ENCODE measurements at places on chromosomes 11 and 22. TPM values are rescaled to one million over a fixed set of nuclear protein-coding genes. Genes with fewer than 3 reads are reported as not detected.

GRCh38 chr11:42253156-42253555 lies 793.7 kb upstream of the LRRC4C start:
- no peaks in the 10 kb centered on the region for H3K4me1 ChIP-seq
- no peaks in the 10 kb centered on the region for H3K36me3 ChIP-seq
- H3K4me3 ChIP-seq, result no peak overlapping the region
- H3K27ac ChIP-seq, result no peak overlapping the region
- no peaks in the 10 kb centered on the region for H3K27me3 ChIP-seq
- no peak for DNase-seq

DNA sequence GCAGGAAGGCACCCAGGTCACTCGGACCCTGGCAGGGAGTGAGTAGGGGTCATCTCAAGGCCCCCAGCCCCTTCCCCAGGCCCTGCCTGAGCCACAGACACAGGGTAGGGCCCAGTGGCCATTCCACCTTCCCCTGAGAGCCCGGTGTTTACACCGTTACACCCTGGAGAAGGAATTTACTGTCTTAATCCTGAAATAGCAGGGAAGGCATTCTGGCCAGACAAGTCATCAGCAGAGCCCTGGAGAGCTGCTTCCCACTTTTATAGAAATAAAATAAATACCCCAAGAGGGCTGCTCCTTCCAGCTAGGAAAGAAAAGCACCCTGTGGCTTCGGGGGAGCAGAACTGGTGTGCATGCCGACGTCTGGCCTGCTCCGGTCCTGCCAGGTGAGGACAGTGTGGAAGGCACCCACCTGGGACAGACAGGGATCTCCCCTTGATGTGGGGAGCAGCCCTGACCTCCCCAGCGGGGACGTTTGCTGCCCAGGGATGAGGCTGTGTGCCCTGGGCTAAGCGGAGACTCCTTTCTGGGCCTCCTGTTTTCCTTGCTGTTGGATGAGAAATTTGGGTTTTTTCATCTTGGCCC lies 180.0 kb downstream of the MN1 start:
- H3K27ac ChIP-seq, result no peak overlapping the region
- H3K36me3 ChIP-seq, result no peaks in the 10 kb centered on the region
- no peak for DNase-seq
- no peak overlapping the region for H3K4me3 ChIP-seq
- H3K4me1 ChIP-seq, result no peaks in the 10 kb centered on the region
- no peaks in the 10 kb centered on the region for H3K27me3 ChIP-seq

GRCh38 chr11:84383576-84383975 lies 1097.4 kb upstream of the CCDC90B start:
- H3K4me1 ChIP-seq, result no peaks in the 10 kb centered on the region
- H3K4me3 ChIP-seq, result no peak overlapping the region
- DNase-seq, result no peak
- H3K36me3 ChIP-seq, result no peaks in the 10 kb centered on the region
- H3K27me3 ChIP-seq, result no peaks in the 10 kb centered on the region
- no peak overlapping the region for H3K27ac ChIP-seq

GRCh38 chr11:121494355-121495099 lies 41.8 kb upstream of the SORL1-AS1 start:
- DNase-seq, result peak; percentile 16
- H3K36me3 ChIP-seq, result no peaks in the 10 kb centered on the region
- H3K4me3 ChIP-seq, result no peak overlapping the region
- no peak overlapping the region for H3K27ac ChIP-seq
- H3K4me1 ChIP-seq, result peaks cover 10% of the 10 kb centered on the region

GRCh38 chr11:12389676-12390657 lies 12.6 kb downstream of the PARVA start:
- no peak for DNase-seq
- no peaks in the 10 kb centered on the region for H3K36me3 ChIP-seq
- peaks cover 66% of the 10 kb centered on the region for H3K4me1 ChIP-seq
- H3K27me3 ChIP-seq, result no peaks in the 10 kb centered on the region

GRCh38 chr11:97905671-97906070 lies 1115.1 kb upstream of the CNTN5 start:
- H3K4me1 ChIP-seq, result no peaks in the 10 kb centered on the region
- DNase-seq, result no peak
- no peaks in the 10 kb centered on the region for H3K27me3 ChIP-seq
- no peak overlapping the region for H3K4me3 ChIP-seq
- H3K36me3 ChIP-seq, result no peaks in the 10 kb centered on the region

DNA sequence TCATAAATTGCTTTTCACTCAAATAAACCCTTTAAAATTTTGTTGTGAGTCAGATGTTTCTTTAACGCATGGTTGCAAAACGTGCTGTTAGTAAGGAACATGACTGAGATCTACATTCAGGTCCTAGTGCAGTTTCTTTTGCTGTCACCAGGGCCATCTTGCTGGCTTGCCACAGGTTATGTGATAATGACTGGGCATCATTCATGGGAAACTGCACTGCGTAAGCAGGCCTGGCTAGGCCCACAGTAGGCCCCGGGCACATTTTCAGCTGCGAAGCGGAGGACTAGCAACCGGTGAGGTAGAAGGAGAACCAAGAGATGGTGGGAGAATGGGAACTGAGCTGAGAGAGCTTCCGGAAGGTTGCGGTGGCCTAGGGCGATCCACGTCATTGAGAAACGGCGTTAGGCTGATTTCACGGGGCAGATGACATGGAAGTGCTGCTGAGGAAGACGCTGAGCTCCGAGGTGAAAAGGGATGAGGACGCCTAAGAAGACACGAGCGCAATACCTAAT lies 3.2 kb upstream of the KLHDC7B start:
- H3K4me3 ChIP-seq, result no peak overlapping the region
- peaks cover 52% of the 10 kb centered on the region for H3K4me1 ChIP-seq
- peak overlapping the region; percentile 96 for H3K27ac ChIP-seq
- DNase-seq, result no peak
- no peaks in the 10 kb centered on the region for H3K36me3 ChIP-seq

- H3K27ac ChIP-seq, result no peak overlapping the region
- DNase-seq, result no peak
- H3K27me3 ChIP-seq, result no peaks in the 10 kb centered on the region
- no peaks in the 10 kb centered on the region for H3K36me3 ChIP-seq
Observed at GRCh38 chr11:11306855-11307254, 46.2 kb downstream of the CSNK2A3 start.

- DNase-seq, result no peak
- no peak overlapping the region for H3K27ac ChIP-seq
- H3K27me3 ChIP-seq, result no peaks in the 10 kb centered on the region
- no peak overlapping the region for H3K4me3 ChIP-seq
- peaks cover 30% of the 10 kb centered on the region for H3K4me1 ChIP-seq
- no peaks in the 10 kb centered on the region for H3K36me3 ChIP-seq
Observed at GRCh38 chr22:44020981-44021380, 3.1 kb upstream of the PARVB start.

DNA sequence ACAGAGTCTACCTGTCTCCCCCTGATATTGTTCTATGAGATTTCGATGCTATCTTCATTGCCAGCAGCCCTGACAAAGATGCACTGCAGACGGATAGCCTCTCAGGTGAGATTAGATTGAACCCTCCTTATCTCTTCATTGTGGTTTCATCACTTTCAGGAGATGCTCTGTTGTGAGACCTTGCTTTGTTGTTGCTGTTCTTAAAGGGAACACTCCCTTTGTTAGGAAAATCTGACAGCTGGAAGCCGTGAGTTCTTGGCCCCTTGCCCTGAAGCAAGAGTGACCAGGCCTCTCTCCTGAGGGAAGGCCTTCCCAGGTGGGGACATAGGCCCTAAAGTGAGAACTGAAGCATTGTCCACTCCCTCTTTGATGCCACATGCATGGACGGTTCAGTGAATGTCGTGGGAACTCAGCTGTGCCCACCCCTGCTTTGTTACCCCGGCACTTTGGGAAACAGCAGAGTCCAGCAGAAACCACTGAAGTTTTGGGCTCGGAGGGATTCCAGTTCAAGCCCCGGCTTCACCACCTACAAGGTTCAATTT lies 976.1 kb downstream of the TBC1D22A start:
- H3K4me1 ChIP-seq, result no peaks in the 10 kb centered on the region
- no peaks in the 10 kb centered on the region for H3K36me3 ChIP-seq
- no peak for DNase-seq
- H3K4me3 ChIP-seq, result no peak overlapping the region
- no peak overlapping the region for H3K27ac ChIP-seq

DNA sequence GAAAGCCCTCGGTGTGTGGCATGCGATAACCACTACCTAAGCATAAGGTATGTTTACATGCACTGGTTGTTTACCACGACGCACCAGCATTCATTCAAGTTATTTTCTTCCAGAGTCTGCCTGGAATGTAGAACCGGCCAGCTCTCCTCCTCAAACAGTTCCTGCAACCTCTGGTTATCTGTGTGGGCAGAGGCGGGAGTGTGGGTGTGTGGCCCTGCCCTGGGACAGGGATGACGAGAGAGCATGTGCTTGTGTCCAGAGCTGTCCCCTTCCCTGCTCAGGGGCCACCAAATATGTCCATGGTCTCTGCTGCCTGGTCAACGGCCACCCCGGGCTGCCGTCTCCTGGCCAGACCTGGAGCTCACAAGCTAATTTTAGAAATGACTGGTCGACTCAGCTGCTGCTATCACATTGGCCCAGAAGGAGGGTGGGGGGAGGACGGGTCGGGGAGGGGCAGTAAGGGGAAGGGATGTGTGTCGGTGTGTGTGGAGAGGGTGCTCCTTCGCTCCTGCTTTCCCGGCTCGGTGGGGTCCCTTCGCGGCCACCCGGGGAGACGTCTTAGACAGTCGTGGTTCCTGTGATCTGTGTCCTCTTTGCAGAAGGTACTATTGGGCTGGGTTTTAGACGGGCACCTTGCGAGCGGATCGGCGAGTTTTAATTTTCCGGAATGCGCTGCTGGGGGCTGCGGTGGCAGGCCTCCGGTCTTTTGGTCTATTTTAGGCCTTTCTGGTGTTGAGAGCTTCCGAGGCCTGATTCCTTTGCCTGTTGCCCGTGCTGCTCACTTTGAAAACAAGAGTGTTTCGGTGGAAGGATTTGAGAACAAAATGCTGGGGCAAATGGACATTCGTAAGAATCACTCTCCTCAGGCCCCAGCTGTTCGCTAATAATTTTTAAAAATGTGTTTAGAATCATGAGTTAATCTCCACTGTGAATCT lies at the start of gene MYO18B:
TSS of gene MYO18B (plus strand) at position 497 of the 935 bp plus-strand sequence. CDS start 18,905 bp downstream, outside the sequence.
- no peaks in the 10 kb centered on the region for H3K4me1 ChIP-seq
- H3K4me3 ChIP-seq, result no peak within 1 kb of the TSS
- no peak for DNase-seq
- H3K36me3 ChIP-seq, result no peaks in the 10 kb centered on the region
- H3K27me3 ChIP-seq, result no peaks in the 10 kb centered on the region
- no peak within 1 kb of the TSS for H3K27ac ChIP-seq

GRCh38 chr22:36065462-36065774 lies 36.8 kb upstream of the RBFOX2 start:
- no peaks in the 10 kb centered on the region for H3K27me3 ChIP-seq
- no peaks in the 10 kb centered on the region for H3K4me1 ChIP-seq
- peak overlapping the region; percentile 91 for H3K27ac ChIP-seq
- H3K36me3 ChIP-seq, result no peaks in the 10 kb centered on the region
- H3K4me3 ChIP-seq, result peak overlapping the region; percentile 44

- no peaks in the 10 kb centered on the region for H3K27me3 ChIP-seq
- no peak overlapping the region for H3K27ac ChIP-seq
- H3K36me3 ChIP-seq, result no peaks in the 10 kb centered on the region
- H3K4me1 ChIP-seq, result peaks cover 30% of the 10 kb centered on the region
Observed at GRCh38 chr22:45438336-45438735, 24.8 kb downstream of the RIBC2 start.

GRCh38 chr11:67508486-67509121 lies 642 bp upstream of the CDK2AP2 start:
- DNase-seq, result no peak
- H3K4me1 ChIP-seq, result peaks cover 33% of the 10 kb centered on the region
- peak overlapping the region; percentile 89 for H3K4me3 ChIP-seq
- H3K27me3 ChIP-seq, result no peaks in the 10 kb centered on the region

GRCh38 chr11:108938604-108939003 lies 273.7 kb downstream of the DDX10 start:
- H3K27me3 ChIP-seq, result no peaks in the 10 kb centered on the region
- no peak overlapping the region for H3K4me3 ChIP-seq
- no peak overlapping the region for H3K27ac ChIP-seq
- no peaks in the 10 kb centered on the region for H3K4me1 ChIP-seq
- no peaks in the 10 kb centered on the region for H3K36me3 ChIP-seq

DNA sequence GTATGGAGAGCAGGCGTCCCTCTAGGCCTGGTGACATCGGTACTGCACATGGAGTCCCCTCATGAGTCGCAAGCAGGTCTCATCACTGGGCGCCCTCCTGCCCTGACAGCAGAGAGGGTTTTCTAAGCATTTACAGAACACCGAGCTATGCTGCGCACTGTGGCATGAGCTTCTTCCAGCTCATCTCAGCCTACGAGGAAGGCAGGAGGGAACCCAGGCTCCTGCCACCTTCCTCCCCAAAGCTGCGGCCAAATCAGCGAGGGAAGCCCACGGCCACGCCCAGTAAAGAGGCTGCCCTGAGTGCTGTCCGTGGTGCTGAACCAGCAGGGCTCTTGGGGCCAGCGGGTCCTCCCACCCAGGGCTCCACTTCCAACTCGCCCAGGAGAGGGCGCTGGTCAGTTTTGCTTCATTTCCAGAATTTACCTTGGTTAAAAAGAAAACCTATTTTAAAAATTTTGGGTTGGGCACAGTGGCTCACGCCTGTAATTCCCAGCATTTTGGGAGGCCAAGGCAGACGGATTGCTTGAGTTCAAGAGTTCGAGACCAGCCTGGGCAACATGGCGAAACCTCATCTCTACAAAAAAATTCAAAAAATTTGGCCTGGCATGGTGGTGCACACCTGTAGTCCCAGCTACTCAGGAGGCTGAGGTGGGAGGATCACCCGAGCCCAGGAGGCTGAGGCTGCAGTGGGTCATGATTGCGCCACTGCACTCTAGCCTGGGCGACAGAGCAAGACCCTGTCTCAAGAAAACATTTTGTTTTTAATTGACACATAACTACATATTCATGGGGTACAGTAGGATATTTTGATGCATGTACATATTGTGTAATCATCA lies 34.2 kb downstream of the PHF21B start:
- no peak overlapping the region for H3K27ac ChIP-seq
- H3K4me1 ChIP-seq, result no peaks in the 10 kb centered on the region
- H3K27me3 ChIP-seq, result no peaks in the 10 kb centered on the region
- H3K36me3 ChIP-seq, result no peaks in the 10 kb centered on the region
- no peak overlapping the region for H3K4me3 ChIP-seq
- no peak for DNase-seq

DNA sequence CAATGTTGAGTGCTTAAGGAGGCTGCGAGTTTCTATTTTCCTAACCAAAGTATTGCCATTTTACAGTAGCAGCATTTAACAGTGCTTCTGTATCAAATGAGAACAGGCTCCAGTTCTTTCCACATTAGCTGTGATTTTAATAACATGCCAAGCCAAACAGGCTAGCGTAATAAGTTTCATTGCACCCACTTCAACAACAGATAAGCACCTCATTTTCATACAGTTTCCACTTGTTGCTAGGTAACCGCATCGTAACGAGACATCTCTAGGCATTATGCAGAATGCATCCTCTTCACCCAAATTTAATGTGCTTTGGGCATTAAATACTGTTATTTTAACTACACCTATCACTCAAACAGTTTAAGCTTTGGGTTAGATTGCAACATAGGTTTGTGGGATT lies 79.0 kb downstream of the CADM1 start:
- no peaks in the 10 kb centered on the region for H3K36me3 ChIP-seq
- H3K4me1 ChIP-seq, result no peaks in the 10 kb centered on the region
- H3K27me3 ChIP-seq, result no peaks in the 10 kb centered on the region
- no peak overlapping the region for H3K27ac ChIP-seq
- no peak for DNase-seq

- no peak overlapping the region for H3K27ac ChIP-seq
- H3K27me3 ChIP-seq, result no peaks in the 10 kb centered on the region
- no peaks in the 10 kb centered on the region for H3K4me1 ChIP-seq
- H3K36me3 ChIP-seq, result no peaks in the 10 kb centered on the region
Observed at GRCh38 chr11:15185021-15185420, 70.3 kb downstream of the INSC start.

The FGF4 gene
- not detected for total RNA-seq

The FUT4 gene
- total RNA-seq, result 6.1 TPM

The INPP5J gene
- 5.9 TPM for total RNA-seq

The CYB5R2 gene
- 17.7 TPM for total RNA-seq

The CDC45 gene
- total RNA-seq, result 0.74 TPM

The CCND1 gene
- total RNA-seq, result 112 TPM
